Stromal cell of bone marrow (primary cell): ENCODE measurements at places on chromosomes 3 and 15.
A peak's percentile ranks its signal among the peaks of the same experiment; 100 is the strongest.

DNA sequence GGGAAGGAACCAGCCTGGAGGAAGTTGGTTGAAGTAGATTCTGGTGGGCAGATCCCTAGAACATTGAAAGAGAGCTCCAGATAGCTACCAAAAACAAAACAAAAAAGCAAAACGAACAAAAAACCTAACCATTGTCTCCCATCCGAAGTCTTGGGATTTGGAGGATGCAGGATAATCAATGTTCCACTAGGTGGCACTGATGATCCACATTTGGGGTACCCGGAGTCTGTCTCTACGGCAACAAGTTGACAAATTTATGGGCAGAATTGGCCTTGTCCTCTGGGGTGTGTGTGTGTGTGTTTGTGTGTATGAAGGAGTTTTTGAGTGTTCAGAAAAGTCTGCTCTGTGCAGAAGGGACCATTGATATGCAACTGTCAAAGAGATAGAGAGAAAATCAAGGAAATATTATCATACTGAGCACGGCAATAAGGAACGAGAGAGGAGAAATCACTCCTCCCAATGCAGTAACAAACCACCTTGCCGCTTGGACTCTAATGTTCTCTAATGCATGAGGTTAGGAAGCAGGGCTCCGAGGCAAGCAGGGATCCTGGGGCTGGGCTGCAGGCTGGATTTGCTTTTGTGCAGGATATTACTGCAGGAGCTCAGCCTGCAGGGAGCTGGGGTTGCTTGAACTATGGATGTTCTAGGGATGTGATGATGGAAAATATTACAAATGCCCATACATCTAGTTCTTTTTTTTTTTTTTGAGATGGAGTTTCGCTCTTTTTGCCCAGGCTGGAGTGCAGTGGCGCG, 59.8 kb upstream of the KLHL25 start:
- DNase-seq: peak; percentile 47

DNA sequence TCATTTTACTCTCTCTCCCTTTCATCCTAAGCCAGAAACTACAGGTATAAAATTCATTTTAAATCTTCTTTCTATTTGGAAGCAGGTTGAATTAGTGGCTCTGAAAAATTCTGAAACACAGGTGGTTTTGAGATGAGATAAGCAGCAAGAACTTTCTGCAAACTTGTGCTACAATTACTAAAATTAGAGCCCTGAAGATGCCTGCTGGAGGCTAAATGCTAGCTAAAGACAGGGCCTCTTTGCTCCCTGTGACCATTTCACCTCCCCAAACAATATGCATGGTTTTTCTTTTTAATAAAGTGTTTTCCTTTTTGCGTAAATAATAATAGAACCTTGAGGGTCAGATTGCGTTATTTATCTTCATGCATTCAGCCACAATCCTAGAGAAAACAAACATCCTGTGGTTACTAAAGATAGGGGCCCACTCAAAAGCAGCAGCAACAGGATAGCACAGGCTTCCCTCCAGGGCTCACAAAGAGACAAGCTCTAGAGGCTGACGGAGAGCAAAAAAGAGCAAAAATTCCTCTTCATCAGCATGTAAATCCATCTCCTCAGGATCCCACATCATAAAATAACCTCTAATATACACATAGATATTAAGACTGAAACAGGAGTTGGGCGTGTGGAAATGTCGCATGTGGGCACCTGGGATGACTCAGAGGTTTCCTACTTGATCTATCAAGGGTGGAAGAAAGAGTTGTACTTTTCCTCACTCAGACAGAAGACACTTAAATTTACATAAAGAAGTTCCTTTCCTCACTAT, 26.5 kb upstream of the CP start:
- DNase-seq: no peak

DNA sequence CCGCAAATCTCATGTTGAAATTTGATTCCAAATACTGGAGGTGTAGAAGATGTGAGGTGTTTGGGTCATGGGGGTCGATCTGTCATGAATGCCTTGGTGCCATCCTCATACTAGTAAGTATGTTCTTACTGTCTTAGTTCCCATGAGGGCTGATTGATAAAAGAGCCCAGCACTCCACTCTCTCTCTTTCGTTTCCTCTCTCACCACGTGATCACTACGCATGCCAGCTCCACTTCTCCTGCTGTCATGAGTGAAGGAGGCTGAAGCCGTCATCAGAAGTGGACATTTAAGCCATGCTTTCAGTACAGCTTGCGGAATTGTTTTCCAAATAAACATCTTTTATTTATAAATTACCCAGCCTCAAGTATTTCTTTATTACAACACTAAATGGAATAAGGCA, 6.1 kb downstream of the OR5H15 start:
- no peak for DNase-seq

DNA sequence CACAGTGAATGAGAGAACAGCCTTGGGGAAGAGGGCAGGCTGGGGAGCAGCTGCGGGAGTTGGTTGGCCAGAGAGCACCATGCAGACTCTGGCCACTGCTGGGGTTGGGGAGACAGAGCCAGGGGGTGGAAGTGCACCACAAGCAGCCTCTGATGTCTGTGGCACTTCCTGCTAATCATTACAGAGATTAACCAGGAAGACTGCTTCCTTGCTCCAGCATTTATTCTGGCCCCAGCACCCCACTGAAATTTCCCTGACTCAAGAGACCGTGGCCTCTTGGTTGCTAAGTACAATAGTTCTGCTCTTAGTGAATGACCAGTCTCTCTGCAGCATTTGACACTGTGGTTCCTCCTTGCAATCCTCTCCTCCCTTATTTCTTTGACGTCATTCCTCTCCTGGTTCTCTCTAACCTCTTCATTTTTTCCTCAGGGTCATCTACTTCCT, 266.2 kb upstream of the ROPN1 start:
- DNase-seq: peak; percentile 51

DNA sequence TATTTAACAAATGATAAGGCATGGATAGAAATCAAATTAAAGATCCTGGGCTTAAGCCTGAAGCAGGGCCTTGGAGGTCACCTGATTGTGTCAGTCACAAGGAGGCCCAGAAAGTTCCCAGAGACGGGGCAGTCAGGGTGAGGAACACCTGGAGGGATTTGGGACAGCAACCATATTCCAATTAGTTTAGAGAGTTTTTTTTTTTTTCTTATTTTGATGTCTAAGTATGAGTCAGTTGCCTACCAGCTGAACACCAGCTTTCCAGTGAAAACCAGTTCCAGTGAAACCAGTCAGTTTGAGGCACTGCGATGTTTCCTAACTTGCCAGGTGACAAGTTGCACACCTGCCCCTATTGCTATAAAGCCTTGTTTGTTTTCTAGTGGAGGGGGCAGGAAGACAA, 350.7 kb upstream of the AZI2 start:
- no peak for DNase-seq

GRCh38 chr15:88828791-88829190, 25.6 kb downstream of the ACAN start:
- DNase-seq: no peak

- DNase-seq: no peak
These were observed 18.8 kb upstream of the GATM start for GRCh38 chr15:45397116-45397665.

- DNase-seq: no peak
These were observed 56.7 kb upstream of the NUDT16 start for GRCh38 chr3:131324923-131325322.
